ENCODE measurements at places on chromosomes 6 and 20.

DNA sequence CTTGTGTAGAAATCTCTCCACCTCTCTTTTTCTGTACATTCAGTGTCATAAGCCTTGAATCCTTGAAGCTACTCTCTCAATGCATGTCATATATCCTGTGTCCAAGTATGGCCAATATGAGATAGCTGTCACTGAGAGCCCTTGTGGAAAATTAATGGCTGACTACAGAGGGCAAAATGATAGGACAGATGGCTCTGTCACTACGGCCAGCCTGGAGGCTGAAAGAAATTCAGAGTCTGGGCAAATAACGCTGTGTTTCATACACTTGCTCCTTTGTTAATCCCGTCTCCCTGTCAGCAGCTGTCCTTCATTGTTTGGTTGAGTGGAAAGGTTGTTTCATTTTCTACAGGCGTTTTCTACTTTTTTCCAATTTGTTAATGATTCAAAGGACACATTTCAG is 70.4 kb upstream of the VGLL2 start:
- DNase-seq, result no peak

GRCh38 chr6:4250645-4251044 is 115.3 kb upstream of the ECI2 start:
- DNase-seq, result no peak

GRCh38 chr6:144543006-144543871 is 258.1 kb downstream of the UTRN start:
- DNase-seq, result no peak

- DNase-seq, result no peak
These were observed 90.9 kb downstream of the SPTLC3 start for GRCh38 chr20:13099676-13100075.

GRCh38 chr6:80250391-80250997 is 144.0 kb downstream of the BCKDHB start:
- DNase-seq, result no peak

GRCh38 chr6:2877057-2877882 is 25.8 kb downstream of the SERPINB9 start:
- DNase-seq, result no peak
